Type B pancreatic cell (in vitro differentiated cells): ENCODE measurements at places on chromosomes 5 and 9.

DNA sequence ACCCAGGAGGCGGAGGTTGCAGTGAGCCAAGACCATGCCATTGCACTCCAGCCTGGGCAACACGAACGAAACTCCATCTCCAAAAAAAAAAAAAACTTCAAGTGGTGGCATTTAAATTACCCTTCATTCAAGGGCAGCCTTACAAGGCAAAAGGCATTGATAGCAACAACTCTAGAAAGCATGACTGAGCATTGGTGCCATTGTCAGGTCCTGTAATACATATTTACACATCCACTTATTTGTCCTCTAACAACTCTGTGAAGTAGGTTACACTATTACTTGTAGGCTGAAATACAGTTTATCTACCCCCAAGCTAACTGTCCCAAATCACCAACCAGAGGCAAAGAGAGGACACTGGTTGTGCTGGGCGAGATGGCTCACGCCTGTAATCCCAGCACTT is 52.7 kb upstream of the LARP1 start:
- H3K4me3 ChIP-seq, result no peak overlapping the region
- DNase-seq, result no peak
- H3K36me3 ChIP-seq, result no peaks in the 10 kb centered on the region
- H3K27me3 ChIP-seq, result no peaks in the 10 kb centered on the region

GRCh38 chr9:69412741-69413150 is 87.7 kb downstream of the ENTREP1 start:
- H3K27me3 ChIP-seq, result peaks cover 23% of the 10 kb centered on the region
- no peak overlapping the region for H3K27ac ChIP-seq
- DNase-seq, result no peak

- H3K4me3 ChIP-seq, result no peak overlapping the region
- peaks cover 20% of the 10 kb centered on the region for H3K4me1 ChIP-seq
- H3K36me3 ChIP-seq, result peaks cover 24% of the 10 kb centered on the region
- no peak for DNase-seq
- H3K27me3 ChIP-seq, result no peaks in the 10 kb centered on the region
These were observed 23.0 kb downstream of the RNF145 start for GRCh38 chr5:159186319-159186718.

- H3K27ac ChIP-seq, result peak overlapping the region; percentile 81
- peak overlapping the region; percentile 93 for H3K4me3 ChIP-seq
- H3K27me3 ChIP-seq, result peaks cover 78% of the 10 kb centered on the region
- no peak for DNase-seq
- H3K4me1 ChIP-seq, result peaks cover 18% of the 10 kb centered on the region
These were observed 894 bp downstream of the FST start for GRCh38 chr5:53481159-53481886.

DNA sequence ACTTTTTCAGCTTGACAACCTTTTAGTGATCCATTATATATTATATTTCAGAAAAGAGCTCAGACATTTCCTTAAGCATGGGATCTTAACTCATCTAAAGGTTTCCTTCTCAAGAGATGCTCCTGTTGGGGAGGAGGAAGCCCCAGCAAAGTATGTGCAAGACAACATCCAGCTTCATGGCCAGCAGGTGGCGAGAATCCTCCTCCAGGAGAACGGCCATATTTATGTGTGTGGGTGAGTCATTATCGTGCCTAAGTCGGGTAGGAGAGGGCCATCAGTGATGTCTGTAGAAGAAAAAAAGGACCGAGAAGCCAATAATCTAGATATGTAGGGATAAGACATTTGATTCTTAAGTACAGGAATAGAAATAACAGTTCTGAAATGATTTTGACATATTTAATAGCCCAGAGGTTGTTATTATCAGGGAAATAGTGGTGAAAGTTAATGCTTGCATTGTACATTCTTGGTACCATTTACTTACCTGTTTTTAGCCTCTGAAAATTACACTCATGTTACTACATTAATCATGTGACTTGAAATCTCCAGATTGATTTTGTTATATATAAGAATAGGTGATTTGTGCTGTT is 28.2 kb downstream of the MTRR start:
- no peak overlapping the region for H3K4me3 ChIP-seq
- peaks cover 61% of the 10 kb centered on the region for H3K36me3 ChIP-seq
- no peak for DNase-seq
- no peak overlapping the region for H3K27ac ChIP-seq
- no peaks in the 10 kb centered on the region for H3K27me3 ChIP-seq

GRCh38 chr5:68255305-68256120 is 40.0 kb downstream of the PIK3R1 start:
- no peak overlapping the region for H3K4me3 ChIP-seq
- H3K36me3 ChIP-seq, result peaks cover 13% of the 10 kb centered on the region
- H3K4me1 ChIP-seq, result peaks cover 84% of the 10 kb centered on the region
- DNase-seq, result no peak
